Fibroblast of lung (primary cell): ENCODE measurements at places on chromosomes 4 and X. TPM values are rescaled to one million over a fixed set of nuclear protein-coding genes. Genes with fewer than 3 reads are reported as not detected.

DLG3 gene
- 20.0 and 24.6 TPM in 2 replicates for total RNA-seq

CLIC2 gene
- 6.7 and 11.7 TPM in 2 replicates for total RNA-seq

MAGEE2 gene
- total RNA-seq, result not detected in 2 replicates

MAGEA1 gene
- total RNA-seq, result not detected in 2 replicates

TMEM271 gene
- not detected in 2 replicates for total RNA-seq

KCND1 gene
- 0.77 and 1.3 TPM in 2 replicates for total RNA-seq

DNA sequence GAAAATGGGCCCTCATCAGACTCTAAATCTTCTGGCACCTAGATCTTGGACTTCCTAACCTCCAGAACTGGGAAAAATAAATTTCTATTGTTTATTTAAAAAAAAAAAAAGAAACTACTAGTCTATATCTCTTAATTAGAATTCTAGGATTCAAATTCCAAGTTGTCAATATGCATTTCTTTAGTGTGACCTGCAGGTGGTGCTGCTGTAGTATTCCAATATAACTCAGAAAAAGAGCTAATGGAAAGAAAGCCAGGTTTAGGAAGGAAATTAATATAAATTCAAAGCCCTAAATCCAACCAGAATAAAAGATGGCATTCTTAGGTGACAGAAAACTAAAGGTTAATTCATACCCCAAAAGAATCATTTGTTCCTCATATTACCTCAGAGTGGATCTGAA lies 80.0 kb upstream of the NALF2 start:
- no peak overlapping the region for H3K27ac ChIP-seq
- H3K4me3 ChIP-seq, result no peak overlapping the region
- no peaks in the 10 kb centered on the region for H3K4me1 ChIP-seq
- DNase-seq, result no peak

DNA sequence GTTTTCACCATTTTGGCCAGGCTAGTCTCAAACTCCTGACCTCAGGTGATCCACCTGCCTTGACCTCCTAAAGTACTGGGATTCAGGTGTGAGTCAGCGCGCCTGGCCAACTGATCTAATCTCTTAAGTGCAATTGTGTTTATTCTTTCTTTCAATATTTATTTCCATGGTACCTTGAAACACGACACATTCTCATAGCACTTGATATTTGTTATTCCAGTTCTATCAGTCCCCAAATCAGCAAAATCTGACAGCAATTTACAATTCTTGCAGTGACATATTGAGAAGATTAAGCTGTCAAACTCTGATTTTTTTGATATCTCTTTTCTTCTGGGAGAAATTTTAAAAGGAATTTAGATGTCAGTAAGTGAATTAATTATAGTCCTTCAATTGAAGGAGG lies 218.1 kb upstream of the FAT4 start:
- no peaks in the 10 kb centered on the region for H3K4me1 ChIP-seq
- no peaks in the 10 kb centered on the region for H3K36me3 ChIP-seq
- H3K27me3 ChIP-seq, result no peaks in the 10 kb centered on the region
- DNase-seq, result no peak
- no peak overlapping the region for H3K27ac ChIP-seq

DNA sequence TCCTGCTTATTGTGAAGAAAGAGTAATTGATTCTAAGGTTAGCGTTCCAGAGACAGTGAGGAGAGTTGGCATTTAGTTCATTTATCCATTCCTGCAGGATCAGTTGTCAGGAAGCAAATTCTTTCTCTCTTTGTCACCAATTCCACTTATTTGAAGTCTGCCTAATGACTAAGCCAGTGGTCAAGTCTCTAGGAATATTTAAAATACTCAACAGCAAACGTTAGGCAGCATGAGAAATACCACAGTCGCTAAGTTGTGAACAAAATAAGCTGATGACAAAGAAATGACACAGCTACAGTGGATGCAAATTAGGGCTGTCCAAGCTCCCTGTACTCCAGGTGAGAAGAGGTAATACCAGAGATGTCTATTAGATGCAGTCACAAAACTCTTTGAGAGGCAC lies 6.6 kb upstream of the MAGEB17 start:
- H3K27me3 ChIP-seq, result no peaks in the 10 kb centered on the region
- peak; percentile 47 for DNase-seq
- H3K36me3 ChIP-seq, result no peaks in the 10 kb centered on the region
- no peak overlapping the region for H3K4me3 ChIP-seq

GRCh38 chr4:158155656-158156356 lies 17.0 kb downstream of the GASK1B start:
- no peaks in the 10 kb centered on the region for H3K36me3 ChIP-seq
- DNase-seq, result peak; percentile 81
- no peaks in the 10 kb centered on the region for H3K27me3 ChIP-seq
- no peak overlapping the region for H3K27ac ChIP-seq

DNA sequence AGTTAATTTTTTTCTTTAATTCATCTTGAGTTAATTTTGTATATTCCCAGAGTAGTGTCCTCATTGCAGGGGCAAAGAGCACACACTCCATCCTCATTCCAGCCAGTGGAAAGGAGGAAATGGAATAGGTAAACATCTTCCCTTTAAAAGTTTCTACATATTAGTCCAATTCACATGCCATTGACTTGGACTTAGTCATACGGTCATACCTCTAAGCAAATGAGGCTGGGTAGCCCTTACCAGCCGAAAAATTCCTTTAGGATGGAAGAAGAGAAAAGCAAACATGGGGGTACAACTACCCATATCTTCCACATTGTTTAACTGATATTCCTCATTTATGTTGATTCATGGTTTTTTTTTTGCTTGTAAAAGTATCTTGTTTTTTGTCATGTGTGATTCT lies 37.4 kb upstream of the NDP start:
- DNase-seq, result no peak
- H3K4me3 ChIP-seq, result no peak overlapping the region
- no peaks in the 10 kb centered on the region for H3K36me3 ChIP-seq

- DNase-seq, result peak; percentile 44
- H3K27me3 ChIP-seq, result no peaks in the 10 kb centered on the region
- H3K4me1 ChIP-seq, result peaks cover 2% of the 10 kb centered on the region
- H3K27ac ChIP-seq, result no peak overlapping the region
Observed at GRCh38 chr4:84750260-84750959, 167.5 kb downstream of the CDS1 start.

DNA sequence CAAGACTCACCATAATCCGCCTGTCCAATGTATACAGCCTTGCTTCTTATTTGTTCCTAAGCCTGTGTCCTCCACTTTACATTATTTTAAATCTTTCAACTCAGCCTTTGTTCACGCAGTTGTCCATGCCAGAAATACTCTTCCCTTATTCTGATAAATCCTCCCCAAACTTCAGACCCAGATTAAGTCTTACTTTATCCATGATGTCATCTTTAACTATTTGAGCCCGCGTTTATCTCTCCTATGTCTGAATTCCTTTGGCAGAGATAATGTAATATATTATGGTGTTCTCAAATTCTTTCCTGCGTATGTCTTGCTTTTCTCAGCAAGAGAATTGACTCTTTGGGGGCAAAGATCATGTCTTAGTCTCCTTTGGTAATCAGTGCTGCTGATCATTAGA lies 129.6 kb downstream of the LUZP4 start:
- no peak overlapping the region for H3K27ac ChIP-seq
- H3K4me1 ChIP-seq, result no peaks in the 10 kb centered on the region
- no peak for DNase-seq
- no peaks in the 10 kb centered on the region for H3K36me3 ChIP-seq
- no peaks in the 10 kb centered on the region for H3K27me3 ChIP-seq

- no peaks in the 10 kb centered on the region for H3K4me1 ChIP-seq
- no peaks in the 10 kb centered on the region for H3K27me3 ChIP-seq
- H3K36me3 ChIP-seq, result no peaks in the 10 kb centered on the region
- peak; percentile 82 for DNase-seq
- H3K4me3 ChIP-seq, result no peak overlapping the region
Observed at GRCh38 chr4:101178731-101179130, 168.6 kb downstream of the PPP3CA start.

DNA sequence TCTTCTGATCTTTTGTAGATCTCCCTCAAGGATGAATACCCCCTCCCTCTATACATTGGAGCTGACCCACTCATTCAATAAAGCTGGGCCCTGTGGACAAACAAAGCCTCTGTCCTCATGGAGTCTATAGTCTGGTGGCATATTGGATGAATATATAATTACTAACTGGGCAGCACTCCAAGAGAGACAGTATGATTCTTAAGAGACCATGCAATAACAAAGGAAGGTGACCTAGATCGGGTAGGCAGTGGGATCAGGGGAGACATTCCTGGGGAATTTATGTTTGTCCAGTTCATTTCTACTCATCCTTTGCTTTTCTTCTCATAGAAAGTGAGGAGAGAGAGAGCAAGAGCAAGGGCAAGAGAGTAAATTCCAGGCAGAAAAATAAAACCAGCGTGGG lies 23.5 kb upstream of the CXCL13 start:
- no peak for DNase-seq
- H3K27ac ChIP-seq, result no peak overlapping the region
- H3K4me1 ChIP-seq, result peaks cover 6% of the 10 kb centered on the region
- H3K4me3 ChIP-seq, result no peak overlapping the region

DNA sequence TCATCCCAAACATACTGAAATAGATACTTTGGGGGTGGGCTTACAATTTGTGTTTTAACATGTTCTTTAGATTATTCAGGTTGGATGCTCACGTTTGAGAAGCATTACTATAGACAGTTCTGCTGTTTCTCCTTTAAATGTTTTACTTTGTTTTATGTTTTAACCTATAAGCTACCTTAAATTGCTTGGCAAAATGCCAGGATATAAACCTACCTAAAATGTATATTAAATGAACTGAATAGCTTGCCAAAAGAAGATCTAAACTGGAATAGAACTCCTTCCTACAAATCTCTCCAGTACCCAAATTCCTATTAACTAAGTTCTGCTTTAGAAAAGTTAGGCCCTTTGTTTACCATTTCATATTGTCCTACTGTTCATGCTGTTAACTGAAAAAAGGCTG lies 124.4 kb downstream of the TBX22 start:
- DNase-seq, result no peak
- H3K36me3 ChIP-seq, result no peaks in the 10 kb centered on the region
- no peak overlapping the region for H3K27ac ChIP-seq
- H3K4me3 ChIP-seq, result no peak overlapping the region
- H3K4me1 ChIP-seq, result no peaks in the 10 kb centered on the region
- no peaks in the 10 kb centered on the region for H3K27me3 ChIP-seq

DNA sequence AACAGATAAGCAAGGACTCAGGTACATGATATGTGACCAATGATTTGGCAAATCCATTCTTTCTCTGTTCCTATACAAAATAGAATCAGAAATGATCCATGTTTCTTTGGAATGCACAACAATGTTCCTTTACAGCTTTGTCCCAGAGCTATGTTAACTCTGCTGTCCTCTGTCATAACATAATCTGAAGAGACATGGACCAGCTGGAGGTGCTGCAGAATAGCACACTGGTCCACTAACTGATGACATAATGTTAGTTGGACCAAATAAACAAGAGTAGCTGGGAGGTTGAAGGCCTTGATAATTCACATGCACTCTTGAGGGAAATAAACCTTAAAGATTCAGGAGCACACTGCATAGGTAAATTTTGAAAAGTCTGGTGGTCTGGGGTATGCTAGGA lies 23.0 kb upstream of the DHX15 start:
- no peaks in the 10 kb centered on the region for H3K27me3 ChIP-seq
- no peaks in the 10 kb centered on the region for H3K36me3 ChIP-seq
- H3K4me3 ChIP-seq, result no peak overlapping the region

DNA sequence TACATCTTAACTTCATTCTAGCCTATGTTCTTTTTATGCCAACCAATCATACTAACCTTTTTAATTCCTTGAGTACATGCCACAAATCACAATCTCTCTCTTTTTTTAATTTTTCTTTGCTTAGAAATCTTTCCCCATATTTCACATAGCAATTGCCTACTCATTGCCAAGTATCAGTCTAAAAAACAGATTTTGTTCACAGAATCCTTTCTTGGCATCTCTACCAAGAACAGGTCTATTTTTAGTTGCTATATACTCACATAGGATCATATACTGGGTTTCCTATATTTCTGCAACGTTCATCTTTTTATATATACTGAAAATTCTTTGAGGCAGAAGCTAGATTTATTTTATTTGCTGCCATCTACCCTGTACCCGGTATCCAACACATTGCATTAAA lies 292.1 kb downstream of the GASK1B start:
- no peaks in the 10 kb centered on the region for H3K36me3 ChIP-seq
- no peak overlapping the region for H3K27ac ChIP-seq
- no peak for DNase-seq

DNA sequence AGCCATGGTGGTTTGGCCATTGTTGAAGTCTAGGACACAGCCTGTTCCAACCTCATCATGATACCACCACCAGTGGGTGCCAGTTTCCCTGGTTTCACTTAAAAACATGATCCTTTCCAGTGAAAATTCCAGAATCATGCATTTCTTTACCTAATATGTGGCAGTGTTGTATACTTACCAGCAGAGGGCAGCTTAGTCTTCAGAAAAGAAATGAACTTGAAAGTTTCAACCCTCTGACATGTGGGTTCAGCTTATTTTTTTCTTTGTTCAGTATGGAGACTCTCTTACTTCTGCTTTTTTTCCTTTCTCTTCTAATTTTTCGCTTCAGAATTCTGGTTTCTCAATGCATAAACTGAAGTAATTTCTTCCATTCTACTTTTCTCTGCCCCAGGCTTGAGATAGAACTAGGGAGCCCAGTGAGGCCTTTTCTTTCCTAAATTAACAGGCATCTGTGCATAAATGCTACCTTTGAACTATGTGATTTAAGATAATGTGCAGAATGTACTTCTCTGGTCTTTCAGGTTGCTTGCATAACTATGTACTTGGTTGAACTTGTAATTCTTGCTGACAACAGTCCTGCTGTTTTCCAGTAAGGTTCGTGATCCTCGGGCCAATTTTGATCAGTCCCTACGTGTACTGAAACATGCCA lies 10.7 kb downstream of the LIAS start:
- no peaks in the 10 kb centered on the region for H3K36me3 ChIP-seq
- DNase-seq, result peak; percentile 92
- H3K4me1 ChIP-seq, result no peaks in the 10 kb centered on the region
- H3K27me3 ChIP-seq, result no peaks in the 10 kb centered on the region
- H3K27ac ChIP-seq, result no peak overlapping the region

- peak; percentile 9 for DNase-seq
- peaks cover 13% of the 10 kb centered on the region for H3K4me1 ChIP-seq
- H3K36me3 ChIP-seq, result no peaks in the 10 kb centered on the region
- no peak overlapping the region for H3K4me3 ChIP-seq
Observed at GRCh38 chr4:55186123-55186522, 60.7 kb upstream of the KDR start.

- H3K4me3 ChIP-seq, result no peak overlapping the region
- no peak overlapping the region for H3K27ac ChIP-seq
- H3K36me3 ChIP-seq, result peaks cover 1% of the 10 kb centered on the region
- H3K4me1 ChIP-seq, result peaks cover 6% of the 10 kb centered on the region
- no peaks in the 10 kb centered on the region for H3K27me3 ChIP-seq
- DNase-seq, result no peak
Observed at GRCh38 chr4:38065176-38065575, 105.0 kb downstream of the PTTG2 start.
